ENCODE measurements at places on chromosomes 13 and 19.

DNA sequence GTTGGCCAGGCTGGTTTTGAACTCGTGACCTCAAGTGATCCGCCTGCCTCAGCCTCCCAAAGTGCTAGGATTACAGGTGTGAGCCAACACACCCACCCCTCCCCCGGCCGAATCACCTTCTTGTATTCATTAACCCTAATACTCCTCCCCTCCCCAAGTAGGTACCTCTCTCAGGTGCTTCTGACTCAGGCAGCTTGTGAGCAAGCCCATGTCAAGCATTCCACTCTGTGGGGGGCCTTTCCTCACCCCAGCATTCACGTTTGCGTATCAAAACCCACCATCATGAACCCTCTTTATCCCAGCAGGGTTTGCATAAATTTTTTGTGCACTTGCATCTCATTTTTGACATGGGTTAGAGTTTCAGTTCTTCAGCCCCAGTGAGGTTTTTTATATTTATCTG, 23.6 kb upstream of the RFXAP start:
- DNase-seq, result no peak

GRCh38 chr19:48477067-48477685, 8.0 kb downstream of the CYTH2 start:
- DNase-seq, result no peak

- DNase-seq, result peak; percentile 64
These were observed 3.7 kb upstream of the ZNF329 start for GRCh38 chr19:58154287-58154678.

- no peak for DNase-seq
These were observed 450 bp downstream of the FBXW9 start for GRCh38 chr19:12695997-12696365.

GRCh38 chr19:1521636-1522035, 2.2 kb upstream of the PLK5 start:
- DNase-seq, result no peak

DNA sequence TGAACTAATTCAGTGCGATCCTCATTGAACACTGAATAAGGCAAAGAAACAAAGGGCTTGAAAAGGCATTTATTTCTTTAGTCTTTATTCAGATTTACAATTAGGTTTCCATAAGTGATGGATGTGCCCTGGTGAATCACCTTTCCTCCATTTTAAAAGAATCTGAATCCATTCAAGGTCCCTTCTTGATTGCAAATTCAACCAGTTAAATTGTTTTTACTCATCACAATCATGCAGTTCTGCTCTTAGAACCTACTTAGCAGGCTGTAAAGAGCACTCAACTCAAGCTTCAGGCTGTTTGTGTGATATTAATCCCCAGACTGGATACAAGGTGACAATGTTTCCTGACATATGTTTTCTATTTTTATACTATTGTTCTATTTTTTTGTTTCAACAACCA, 321.0 kb downstream of the TBC1D4 start:
- DNase-seq, result no peak
